ENCODE measurements at places on chromosomes 7 and 10.

GRCh38 chr10:21238717-21239116 is 286.8 kb downstream of the SKIDA1 start:
- ATAC-seq: no peak

- no peak for ATAC-seq
Observed at GRCh38 chr7:7292608-7293007, 110.3 kb downstream of the C1GALT1 start.

- ATAC-seq: no peak
Observed at GRCh38 chr10:76665029-76665428, 972.6 kb downstream of the KCNMA1 start.

GRCh38 chr7:149140831-149141230 is 6.4 kb upstream of the ZNF398 start:
- no peak for ATAC-seq

DNA sequence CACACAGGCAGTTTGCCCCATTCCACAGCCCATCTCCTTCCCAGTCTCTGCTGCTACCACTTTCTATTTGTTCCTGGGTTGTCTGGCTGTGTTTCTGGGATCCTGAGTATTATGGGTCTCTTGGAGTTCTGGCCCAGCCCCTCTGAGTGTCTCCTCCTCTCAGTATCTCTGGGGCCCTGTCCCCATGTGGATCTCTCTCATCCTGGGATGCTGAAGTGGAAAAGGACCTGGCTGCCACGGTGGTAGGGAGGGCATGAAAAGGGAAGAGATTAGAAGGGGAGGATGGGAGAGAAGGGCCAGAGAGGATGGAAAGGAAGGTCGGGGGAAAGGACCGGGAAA is 54.5 kb upstream of the LBX1 start:
- ATAC-seq: no peak

- ATAC-seq: no peak
Observed at GRCh38 chr7:153858355-153858754, 193.8 kb upstream of the DPP6 start.

DNA sequence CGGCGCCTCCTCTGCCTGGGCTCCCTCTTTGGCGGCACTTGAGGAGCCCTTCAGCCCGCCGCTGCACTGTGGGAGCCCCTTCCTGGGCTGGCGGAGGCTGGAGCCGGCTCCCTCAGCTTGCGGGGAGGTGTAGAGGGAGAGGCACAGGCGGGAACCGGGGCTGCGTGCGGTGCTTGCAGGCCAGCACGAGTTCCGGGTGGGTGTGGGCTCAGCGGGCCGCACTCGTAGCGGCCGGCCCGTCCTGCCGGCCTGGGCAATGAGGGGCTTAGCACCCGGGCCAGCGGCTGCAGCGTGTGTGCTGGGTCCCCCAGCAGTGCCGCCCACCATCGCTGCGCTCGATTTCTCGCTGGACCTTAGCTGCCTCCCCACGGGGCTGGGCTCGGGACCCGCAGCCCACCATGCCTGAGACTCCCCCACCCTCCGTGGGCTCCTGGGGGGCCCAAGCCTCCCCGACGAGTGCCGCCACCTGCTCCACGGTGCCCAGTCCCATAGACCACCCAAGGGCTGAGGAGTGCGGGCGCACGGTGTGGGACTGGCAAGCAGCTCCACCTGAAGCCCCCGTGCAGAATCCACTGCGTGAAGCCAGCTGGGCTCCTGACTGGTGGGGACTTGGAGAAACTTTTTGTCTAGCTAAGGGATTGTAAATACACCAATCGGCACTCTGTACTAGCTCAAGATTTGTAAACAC is 73.8 kb upstream of the KMT2E start:
- no peak for ATAC-seq

DNA sequence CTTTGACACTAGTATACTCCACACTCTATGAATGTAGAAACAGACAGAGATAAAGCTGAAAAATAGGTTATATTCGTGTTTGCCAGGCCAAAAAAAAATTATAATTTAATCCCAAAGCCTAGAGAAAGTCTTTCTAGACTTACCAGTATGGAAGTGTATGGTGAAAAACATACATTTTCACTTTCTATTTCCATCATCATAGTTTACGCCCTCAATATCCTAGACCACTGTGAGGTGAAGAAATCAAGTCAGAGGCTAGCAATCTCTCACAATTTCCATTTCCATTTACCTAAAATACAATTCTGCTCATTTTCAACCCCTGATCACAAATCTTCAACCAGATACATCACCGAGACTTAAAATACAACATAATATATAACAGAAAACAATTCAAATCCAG is 16.2 kb downstream of the GPR22 start:
- ATAC-seq: no peak

- ATAC-seq: no peak
Observed at GRCh38 chr7:157576415-157576814, 239.6 kb downstream of the DNAJB6 start.

DNA sequence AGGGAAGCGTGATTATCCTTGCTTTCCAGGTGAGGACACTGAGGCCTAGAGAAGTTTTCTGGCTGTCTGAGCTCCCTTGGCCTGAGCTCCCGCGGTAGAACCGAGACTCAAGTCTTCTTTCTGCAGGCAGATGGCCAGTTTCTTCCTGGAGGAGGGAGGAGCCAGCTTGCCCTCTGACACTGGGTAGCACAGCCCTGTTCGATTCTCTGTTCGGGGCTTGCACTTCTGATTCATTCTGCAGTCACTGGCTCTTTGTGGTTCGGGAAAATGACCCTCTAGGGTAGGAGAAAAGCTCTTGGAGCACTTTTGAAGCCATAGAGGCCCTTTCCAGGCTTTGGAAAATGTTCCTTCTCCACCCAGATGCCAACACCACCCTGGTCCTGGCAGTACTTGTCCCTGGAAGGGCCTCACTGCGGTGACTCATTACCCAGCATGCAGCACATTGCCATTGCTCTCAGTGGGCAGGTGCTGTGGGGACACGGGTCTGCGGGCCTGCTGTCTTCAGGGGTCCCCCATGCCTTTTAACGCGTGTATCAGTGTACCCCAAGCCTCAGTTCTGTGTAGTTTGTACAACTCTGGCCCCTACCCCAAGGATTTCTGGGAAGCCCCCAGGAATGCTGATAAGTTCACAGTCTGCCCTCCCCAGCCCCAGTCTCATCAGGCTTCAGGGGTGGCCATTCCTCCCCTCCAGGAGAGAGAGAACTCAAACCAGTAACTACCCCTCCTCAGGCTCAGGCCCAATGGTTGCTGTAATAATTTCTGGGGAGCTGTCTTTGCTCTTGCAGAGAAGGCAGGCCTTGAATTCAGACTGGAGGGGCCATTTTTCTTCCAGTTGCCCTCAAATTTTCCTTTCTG is 11.9 kb downstream of the CHST3 start:
- ATAC-seq: peak; percentile 77

GRCh38 chr7:94258418-94259300 is 136.0 kb upstream of the COL1A2 start:
- no peak for ATAC-seq

DNA sequence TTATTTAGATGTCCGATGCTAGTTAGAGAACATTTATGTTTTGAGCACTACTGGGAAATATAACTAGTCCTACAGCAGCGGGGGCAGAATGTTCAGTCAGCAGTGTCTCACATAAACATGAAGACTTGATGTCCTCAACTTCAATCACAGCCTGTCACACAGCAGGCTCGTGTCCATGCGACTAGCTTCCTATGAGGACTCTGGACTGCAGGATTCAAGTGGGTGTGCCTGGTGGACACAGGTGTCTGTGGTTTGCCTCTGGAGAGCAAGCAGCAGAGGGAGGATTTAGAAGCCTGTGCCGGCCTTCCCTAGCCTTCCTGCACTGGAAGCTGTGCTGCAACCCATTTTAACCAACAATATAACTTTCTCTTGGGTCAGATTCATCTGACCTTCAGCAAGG is 30.0 kb upstream of the LANCL2 start:
- ATAC-seq: no peak

DNA sequence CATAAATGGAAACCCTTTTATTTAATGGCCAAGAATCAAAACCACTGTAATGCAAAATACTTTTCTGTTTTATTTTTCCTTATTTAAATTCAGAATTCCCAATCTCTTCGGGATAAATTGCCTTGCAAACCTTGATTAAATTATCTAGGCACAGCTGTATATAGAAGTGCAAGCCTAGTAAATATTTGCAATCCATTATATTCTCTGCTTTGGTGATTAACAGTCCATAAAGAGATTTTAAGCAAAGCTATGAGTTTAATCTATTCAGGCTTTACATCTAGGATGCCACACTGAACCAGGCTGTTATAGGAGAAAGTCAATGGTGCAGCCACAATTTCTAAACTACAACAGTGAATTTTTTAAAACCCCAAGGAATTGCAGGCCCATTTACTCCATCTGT is 43.6 kb upstream of the THSD7A start:
- no peak for ATAC-seq

DNA sequence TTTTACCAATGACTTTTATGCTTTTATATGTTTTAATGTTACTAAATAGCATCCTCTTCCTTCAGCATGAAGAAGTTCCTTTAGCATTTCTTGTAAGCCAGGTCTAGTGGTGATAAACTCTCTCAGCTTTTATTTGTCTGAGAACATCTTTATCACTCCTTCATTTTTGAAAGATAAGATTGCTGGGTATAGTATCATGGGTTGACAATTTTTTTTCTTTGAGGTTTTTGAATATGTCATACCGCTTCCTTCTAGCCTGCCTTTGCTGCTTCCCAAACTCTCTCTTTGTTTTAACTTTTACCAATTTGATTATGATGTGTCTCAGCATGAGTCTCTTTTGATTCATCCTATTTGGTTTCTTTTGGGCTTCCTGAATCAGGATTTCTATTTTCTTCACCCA is 108.2 kb upstream of the KAT6B start:
- no peak for ATAC-seq

- ATAC-seq: peak; percentile 34
Observed at GRCh38 chr10:113646336-113647201, 17.3 kb downstream of the NRAP start.

DNA sequence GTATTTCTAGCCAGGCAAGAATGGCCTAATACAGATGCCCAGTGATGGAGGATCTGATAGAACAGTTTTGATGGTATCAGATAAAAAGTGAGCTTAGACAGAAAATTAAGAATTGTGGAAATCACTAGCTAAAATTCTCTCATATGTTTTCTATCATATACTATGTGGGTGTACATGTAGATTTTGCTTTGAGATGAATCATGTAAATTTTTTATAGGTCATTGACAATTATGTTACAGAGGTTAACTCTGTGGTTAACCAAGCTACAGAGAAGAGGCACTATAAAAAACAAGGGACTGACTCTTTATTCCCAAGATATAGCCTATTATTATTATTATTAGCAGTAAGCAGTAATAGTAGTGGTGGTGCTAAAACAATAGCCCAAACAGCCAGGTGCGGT is 156.5 kb downstream of the ITGA8 start:
- no peak for ATAC-seq

DNA sequence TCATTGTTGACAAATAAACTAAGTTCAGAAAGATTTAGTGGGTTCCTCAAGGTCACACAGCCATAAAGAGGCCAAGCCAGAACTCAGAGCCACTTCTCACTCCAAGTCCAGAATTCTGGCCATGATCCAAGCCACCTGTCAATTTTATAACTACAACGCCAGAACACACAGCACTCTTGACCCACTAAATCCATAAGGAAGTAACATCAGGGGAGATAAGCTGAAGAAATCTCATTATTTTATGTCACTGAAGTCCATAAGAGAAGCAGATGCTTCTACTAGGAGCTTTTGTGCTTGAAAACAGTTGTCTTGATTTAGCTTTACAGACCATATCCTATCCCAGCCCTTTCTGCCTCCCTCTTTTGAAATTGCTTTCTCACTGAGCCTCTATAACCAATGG is 15.9 kb downstream of the ADAM12 start:
- ATAC-seq: no peak

DNA sequence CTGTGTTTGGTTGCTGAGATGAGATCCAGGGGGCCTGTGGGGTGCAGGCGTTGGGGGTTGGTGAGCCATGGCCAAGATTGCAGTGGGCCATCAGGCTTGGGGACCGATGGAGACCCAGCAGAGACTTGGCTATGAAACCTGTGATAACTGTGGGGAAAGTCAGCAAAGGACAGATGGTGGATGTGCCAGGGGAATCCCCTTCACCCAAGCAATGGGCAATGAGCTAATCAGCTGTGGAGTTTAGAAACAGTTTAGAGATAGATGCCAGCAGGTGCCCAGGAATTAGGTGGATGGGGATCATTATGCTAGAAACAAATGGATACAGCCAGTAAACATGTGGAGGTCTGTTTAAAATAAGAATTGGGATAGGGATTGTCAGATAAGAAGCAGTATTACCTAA is 151.4 kb upstream of the FERD3L start:
- no peak for ATAC-seq

- no peak for ATAC-seq
Observed at GRCh38 chr10:79248341-79249185, 98.7 kb upstream of the PPIF start.

- ATAC-seq: no peak
Observed at GRCh38 chr10:103019425-103019824, 101.3 kb downstream of the CNNM2 start.

DNA sequence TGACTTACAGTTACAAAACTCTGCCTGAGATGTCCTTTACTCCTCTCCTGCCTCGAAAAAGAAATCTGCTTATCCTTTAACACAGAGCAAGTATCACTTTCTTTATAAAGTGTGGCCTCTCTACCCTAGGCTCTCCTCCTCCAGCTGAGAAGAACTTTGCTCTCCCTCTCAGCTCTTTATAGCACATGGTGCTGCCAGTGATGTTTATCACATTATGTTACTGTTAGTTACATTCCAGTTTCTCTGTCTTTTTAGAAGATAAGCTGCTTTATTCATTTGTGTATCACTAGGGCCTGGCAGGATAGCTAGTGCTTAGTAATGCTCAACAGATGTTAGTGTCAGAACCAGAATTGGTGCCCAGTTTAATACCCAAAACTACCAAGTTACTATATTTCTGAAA is 41.1 kb upstream of the TMEM229A start:
- no peak for ATAC-seq

DNA sequence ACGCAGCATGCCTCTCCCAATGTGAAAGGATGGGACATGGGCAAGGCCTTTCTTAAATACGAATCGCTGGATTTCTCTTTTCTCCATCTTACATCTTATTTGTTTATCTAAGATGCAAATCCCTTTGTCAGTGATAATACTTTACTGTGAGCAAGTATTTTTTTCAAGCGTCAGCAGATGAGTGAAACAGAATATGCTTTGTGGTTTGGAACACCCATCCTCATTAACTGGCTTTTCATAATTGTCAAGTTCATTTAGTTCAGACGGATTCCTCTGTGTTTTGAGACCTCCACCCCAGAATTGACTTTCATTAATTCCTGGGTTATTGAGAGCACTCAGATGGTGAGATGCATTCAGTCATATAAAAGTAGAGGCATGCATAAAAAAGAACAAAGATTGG is 149.8 kb downstream of the NSUN6 start:
- no peak for ATAC-seq

GRCh38 chr10:117004227-117005025 is 561 bp downstream of the SHTN1 start:
- ATAC-seq: peak; percentile 80

DNA sequence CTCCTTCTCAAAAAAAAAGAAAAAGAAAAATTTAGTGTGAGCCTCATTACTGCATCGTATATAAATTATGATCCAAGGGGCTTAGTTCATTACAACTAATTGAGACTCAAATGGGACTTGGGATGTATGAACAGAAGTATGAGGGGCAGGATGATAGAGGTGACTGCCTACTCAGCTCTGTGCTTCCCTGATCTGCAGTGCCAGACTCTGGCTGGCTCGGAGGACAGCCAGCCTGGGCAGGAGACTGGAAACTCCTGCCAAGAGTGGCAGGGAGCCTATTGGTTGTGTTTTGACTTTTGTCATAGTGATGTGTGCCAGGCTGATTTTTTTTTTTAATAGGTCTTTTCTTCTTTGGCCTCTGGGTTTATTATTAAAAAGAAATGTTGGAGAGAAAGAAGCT is 73.8 kb upstream of the GTF2IRD1 start:
- ATAC-seq: peak; percentile 71
